ENCODE measurements at places on chromosomes 13 and 19. TPM values are rescaled to one million over a fixed set of nuclear protein-coding genes. Genes with fewer than 3 reads are reported as not detected.
A peak's percentile ranks its signal among the peaks of the same experiment; 100 is the strongest.

GRCh38 chr19:31943778-31944177, 401.6 kb upstream of the ZNF507 start:
- DNase-seq, result no peak

DNA sequence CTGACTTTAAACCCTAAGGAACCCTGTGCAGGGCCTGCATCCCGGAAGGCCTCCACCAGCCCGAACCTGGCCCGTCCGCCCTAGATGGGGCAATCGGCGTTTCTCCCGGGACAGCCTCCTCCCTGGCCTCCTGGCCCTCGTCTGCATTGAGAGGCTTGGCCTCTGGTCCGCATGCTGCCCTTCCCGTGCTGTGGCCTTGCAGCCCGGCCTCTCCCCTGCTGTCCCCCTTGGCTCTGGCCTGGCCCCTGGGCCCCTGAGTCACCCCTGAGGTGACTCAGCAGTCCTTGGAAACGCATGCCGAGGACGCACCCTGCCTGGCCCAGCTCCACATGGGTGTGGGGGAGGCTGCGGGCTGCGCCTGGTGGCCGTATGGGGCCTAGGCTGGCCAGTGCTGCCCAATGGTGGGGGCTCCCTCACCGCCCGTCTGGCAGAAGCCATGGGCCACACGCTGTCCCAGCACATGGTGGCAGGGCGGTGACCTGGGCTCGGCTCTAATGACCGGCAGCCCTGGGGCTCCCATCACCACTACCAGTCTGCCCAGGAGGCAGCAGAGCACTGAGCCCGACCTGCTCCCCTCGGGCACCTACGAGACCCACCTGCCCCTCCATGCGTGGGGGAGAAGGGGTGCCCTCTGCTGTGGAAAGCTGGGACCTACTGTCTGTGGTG, 25.7 kb downstream of the SH3GL1 start:
- no peak for DNase-seq

DNA sequence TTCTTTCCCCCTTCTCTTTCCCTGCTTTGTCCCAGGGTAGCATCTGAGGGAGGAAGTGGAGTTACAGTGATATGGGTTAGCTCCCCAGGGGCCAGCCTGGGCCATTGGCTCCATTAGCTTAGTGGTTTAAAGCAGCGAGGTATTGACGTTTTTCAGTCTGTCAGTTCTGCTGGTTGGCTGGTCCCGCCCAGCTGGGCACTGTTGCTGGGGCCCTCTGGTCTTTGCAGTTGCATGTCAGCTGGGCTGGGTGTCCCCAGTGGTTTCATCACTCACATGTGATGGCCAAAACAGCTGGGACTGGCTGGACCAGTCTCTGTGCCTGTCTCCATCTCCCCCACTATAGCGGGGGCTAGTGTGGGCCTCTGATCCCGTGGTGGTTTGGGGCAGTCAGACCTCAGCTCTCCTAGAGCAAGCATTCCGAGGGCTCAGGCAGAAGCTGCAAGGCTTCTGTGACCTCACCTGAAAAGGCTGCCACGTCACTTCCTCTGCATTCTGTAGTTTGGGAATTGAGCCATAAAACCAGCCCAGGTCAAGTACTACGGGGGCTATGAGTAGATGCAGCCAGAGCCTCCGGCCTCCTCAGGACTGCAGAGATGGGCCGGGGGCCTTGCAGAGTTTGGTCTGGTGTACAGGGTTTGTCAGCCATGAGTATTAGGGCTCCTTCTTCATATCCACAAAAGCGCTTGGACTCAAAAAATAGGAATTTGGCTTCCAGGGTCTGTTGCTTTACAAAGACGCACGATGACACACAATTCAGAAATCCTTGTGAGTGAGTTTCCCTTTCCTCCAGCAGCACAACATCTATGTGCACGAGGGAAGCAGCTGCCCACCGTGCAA, 30.0 kb downstream of the TSSK6 start:
- DNase-seq, result no peak

DNA sequence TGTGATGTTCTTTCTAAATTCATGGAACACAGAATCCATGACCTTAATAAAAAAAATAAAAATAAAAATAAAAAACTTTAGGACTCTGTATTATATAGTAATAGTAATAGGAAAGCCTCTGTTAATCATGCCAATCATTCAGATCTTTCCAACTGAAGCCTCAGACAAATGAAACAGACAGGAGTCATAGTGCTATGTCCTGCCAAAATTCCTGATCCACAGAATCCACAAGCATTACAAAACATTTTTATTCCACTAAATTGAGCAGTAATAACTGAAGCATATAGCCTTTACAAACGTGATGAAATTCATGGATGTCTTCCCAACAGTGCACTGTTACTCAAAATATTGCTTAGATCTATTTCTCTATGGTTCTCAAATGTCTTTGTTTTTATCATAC, 820.6 kb upstream of the PCDH9 start:
- no peak for DNase-seq

DNA sequence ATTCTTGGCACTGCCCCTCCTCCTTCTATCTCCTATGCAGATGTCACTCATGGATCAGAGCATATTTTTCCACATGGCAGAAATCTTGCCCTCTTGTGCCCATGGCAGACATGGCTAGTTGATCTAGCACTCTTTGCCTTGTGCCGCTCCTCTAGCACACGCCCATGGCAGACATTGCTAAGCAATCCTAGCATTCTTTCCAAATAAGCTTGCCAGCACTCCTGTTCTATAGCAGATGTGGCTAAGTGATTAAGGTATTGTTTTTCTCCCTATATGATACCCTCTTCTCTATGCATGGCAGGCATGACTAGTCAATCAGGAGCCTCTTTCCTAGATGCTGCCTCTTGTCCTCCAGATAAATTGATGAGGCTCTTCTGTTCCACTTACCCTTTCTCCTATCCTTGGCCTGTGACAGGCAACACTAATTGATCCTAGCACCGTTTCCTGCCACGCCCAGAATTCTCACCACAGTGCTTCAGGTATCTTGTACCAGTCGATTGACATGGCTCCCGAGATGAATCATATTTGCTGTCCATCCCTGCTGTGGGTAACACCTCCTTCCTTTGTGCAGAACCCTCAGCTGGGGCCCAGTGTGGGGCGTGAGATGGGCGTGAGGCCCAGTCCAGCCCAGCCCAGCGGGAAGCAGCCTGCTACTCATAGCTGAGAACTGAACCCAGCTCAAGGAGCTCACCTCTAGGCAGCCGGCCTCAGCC, 26.9 kb downstream of the TMED1 start:
- no peak for DNase-seq

DNA sequence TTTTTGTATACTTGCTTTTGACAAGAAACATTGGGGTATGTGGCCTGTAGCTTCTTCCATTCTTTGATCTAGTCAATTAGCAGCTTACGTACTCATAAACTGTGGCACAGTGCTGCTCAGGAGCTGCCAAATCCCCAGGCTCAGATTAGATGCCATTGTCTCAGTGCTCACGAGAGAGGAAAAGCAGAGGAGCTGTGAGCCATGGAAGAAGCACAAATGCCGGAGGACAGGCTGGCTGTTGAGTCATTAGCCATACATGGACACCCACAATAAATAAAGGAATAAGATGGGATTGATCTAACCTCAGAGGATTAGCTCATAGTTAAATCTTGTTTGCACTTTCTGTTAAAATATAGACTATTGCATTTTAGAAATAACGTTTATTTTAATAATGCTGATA, 121.7 kb downstream of the POSTN start:
- DNase-seq, result no peak

DNA sequence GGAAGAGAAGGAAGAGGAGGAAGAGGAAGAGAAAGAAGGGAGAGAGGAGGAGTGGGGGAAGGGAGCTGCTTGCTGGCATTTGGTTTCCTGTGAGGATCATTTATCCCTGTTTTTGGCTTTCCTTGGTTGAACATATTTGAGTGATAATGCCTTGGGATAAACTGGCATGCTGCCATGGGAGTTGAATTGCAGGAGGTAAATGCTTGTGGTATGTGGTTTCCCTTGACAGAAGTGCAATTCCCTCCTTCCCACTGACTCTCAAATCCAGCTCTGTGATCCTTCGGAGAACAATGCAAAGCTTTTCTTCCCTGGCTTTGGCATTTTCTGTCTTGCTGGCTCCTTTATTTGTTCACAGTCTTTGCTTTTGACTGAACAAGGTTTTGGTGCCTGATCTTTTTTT, 27.2 kb upstream of the CBY2 start:
- DNase-seq, result no peak

GRCh38 chr19:42173695-42174094, 41.4 kb upstream of the POU2F2 start:
- DNase-seq, result no peak

DNA sequence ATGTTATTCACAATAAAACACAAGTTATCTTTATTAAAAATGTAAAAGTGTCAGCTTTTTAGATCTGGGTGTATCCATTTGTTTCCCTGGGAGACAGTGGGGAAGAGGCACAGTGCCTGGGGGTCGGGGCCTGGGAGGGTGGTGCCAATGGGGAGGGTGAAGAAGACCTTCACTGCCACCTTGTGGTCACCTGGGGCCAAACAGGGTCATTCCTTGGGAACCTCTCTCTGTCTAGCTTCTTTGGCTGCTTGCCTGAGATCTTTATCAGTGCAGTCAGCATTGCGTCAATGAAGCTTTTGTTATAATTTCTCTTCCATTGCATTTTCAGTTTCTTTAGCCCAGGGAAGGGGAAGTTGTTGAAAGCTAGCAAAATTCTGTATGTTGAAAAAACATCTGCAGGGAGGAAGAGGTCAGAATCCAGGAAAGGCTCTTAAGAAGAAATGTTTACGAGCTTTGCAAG, 39.1 kb downstream of the PCDH8 start:
- DNase-seq, result peak; percentile 76

DNA sequence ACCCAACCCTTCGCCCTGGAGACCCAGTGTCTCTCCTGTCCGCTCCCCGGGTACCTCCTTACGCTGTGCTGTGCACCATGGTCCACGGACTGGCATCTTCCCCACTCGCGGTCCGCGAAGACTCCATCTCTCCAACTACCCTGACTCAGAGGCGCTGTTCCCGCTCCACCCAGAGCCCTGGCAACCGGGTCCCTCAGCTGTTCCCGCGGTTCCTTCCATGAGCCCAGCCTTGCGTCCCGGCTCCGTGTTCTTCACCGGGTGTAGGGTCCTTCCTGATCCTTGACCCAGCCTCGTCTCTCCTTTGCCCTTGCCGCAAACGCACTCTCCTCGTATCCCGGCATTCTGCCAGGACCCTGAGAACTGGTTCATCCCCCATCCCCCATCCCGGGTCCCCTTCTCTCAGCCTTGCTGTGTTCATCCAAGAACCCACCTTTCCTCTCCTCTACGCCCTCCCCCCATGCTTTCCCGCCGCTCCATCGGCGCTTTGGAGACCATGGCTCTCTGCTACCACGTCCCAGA, 664 bp downstream of the ICAM5 start:
- no peak for DNase-seq

- no peak for DNase-seq
These were observed 4.9 kb downstream of the MEIS3 start for GRCh38 chr19:47414469-47414868.

- DNase-seq, result no peak
These were observed 1177.9 kb downstream of the DIAPH3 start for GRCh38 chr13:58985845-58986244.

DNA sequence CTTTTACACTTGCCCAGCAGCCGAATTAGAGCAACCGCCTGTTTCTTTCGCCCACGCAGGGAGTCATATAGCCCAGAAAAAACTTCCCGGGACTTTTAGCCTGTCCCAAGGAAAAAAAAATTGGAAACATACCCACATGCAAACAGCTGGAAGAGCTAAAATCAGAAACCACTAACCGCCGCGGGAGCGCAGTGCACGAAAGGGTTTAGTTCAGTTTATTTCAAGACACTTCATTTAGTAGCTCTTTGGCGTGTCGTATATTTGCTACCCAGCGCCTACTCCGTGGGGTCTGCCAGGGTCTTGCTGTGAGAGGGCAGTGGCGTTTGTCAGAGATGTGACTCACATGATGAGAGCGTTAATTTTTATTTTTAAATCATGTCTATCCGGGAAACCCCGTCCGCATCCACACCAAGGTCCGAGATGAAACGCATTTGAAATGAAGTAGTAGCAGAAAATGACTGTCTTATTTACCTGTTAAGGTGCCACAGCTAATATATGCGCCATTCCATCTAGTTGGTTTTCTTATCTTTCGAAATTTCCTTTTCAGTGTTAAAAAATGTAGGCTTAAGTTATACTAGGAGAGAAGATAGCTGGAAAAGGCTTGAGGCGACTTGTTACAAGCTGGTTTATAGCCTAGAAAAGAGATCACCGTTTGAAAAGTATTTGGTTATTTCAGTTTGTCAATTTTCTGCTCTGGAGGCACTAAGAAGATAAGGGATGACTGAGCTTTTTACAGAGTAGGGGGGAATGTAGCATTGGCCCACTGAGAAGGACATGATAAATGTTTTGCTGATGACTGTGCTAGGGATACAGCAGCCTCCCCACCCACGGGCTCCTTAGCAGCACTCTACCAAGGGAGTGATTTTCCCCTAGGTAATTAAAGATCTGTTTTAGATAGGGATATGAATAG, 1.7 kb downstream of the KLF5 start:
- DNase-seq, result no peak

GRCh38 chr13:44352671-44353070, 21.0 kb upstream of the SERP2 start:
- DNase-seq, result no peak

DNA sequence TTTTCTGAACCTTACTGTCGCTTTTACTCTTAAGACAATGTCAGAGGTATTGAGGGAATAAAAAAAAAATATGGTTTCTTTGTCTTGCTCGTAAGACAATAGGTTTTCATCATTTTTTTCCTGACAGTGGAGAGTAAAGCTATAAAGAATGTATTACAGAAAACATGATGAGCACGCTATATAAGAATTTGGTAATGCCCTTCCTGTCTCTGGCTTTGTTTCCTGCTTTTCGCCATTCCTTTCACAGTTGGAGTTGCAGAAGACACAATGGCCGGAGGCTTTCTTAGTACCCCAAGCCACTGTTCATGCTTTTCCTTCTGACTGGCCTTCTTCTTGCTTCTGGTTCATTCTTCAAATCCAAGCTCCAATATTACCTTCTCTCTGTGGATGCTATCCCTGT, 101.0 kb upstream of the DACH1 start:
- no peak for DNase-seq

DNA sequence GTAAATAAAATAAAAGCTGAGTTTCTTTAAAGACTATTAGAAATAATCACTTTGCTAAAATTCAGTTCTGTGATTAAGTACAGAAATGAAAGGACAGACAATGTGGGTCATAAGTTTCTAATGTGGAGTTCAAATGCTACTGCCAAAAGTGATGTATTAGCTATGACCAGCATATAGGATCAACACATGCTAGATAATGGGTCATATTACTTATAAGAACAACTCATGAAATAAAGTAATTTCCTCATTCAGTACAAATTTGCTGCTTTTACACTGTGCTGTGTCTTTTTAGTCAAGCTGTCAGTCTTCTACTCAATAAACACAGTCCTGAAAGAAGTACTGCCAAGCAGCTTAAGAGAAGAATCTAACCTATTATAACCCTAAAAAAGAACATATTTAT, 135.2 kb downstream of the VWA8 start:
- DNase-seq, result no peak

GRCh38 chr13:23656637-23657371, 86.6 kb downstream of the TNFRSF19 start:
- no peak for DNase-seq

Gene TTC9B
- 0.48 TPM for total RNA-seq

Gene CACNG6
- total RNA-seq, result 0.27 TPM

Data from type B pancreatic cell (in vitro differentiated cells).